ENCODE measurements at places on chromosomes 2 and 18.

DNA sequence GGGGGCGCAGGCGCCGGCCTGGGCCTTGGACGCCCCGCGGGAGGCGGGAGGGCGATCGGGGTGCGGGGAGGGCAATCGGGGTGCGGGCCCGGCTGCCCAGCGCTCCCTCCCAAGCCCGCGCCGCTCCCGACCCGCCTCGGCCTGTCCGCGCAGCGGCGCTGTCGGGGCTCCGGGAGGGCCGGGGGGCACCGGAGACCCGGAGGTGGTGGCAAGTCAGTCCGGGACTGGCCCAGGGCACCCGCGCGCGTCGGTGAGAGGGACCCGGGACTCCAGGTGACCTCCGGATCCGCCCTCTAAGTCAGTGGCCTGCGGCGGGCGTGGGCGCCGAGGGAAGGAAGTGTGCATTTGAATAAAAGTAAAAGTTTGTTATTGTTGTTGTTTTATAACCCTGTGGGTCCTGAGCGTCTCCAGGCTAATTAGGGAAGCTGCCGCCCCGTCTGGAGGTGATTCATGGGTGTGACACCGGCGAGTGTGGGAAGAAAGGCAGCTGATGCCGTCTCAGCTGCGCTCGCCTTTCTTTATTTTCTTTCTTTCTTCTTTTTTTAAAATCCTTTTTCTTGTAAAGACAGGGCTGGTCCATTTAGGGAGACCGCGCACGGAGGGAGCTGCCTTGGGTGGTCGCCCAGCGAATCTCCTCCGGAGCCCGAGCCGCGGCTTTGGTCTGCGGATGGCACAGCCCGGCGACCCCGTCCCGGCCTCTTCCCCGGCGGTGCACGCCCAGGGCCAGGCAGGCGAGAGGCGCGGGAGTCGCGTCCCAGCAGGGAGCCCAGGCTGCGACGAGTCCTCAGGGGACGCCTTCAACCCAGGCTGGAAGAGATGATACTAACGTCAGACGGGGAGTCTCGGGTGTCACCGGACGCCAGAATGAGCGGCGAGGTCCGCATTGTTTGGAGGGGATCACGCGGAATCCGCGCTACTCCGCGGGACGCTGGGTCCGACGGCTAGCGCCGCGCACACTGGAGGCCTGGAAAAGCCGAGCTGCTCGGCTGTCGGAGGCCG is 627 bp upstream of the CRACDL start:
- DNase-seq: no peak

GRCh38 chr18:31658670-31659575 is 25.5 kb downstream of the B4GALT6 start:
- DNase-seq: peak; percentile 74

DNA sequence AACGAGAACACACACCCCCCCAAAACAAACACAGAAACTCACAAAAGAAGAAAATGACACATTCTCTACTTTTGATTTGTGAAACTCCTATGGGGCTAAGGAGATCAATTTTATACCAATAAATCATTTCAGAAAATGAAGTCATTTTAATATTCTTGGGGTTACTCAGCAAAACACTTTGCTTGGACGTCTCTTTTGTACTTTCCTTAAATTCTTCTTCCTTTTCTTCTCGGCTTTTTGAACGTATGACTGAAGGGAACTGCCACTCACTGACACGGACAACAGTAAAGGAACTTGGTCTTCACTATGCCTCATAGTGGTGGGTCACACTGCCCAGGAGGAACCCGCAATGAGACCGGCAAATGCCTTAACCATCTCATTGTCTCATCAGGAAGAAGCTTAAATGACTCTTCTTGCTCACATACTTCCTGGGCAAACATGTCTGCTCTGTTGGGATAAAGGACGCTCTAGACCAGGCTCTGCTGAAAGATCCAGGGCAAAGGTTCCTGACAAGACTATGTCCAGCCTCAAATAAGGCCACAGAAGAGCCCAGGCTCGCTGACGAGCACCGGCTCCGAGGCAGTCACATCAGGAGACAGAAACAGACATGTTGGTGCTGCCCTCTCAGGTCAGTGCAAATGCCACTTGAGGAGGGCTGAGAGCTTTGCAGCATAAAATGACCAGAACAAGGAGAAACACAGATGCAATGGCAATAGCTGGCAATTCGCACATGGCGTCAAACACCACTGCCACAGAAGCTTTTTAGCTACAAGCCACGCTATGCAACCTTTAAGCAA is 205.5 kb downstream of the TGIF1 start:
- no peak for DNase-seq

DNA sequence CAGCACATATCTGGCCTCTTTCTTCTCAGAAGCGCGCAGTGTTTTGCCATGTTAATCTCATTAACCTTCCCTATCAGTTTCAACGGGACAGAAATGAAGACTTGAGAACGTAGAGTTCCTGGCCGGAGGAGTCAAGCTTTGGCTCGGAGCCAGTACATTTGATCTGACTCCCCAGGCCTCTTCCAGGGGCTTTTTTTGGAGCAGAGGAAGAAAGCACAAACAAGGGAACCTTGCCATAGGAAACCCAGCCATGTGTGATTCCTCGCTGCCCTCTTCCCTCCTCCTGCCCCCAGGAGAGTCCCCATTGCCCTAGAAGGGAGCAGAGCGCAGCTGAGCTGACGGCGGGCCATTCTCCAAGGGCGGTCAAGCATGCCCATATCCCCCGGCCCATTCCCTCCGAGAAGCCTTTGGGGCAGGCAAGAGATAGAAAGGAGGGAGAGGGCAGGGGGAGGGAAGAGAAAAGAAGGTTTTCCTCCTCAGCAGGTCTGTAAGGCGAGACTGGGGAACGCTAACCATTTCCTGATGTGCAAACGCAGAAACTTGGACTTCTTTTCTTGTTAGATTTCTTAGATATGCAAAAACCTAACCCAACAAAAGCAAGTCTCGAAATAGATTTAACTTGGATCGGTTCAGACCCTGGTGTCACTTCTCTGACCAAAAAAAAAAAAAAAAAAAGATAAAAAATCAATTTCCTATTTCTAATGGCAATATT is 63.7 kb upstream of the POU3F3 start:
- DNase-seq: no peak

- DNase-seq: no peak
Observed at GRCh38 chr2:28702878-28703277, 48.8 kb upstream of the PPP1CB start.

DNA sequence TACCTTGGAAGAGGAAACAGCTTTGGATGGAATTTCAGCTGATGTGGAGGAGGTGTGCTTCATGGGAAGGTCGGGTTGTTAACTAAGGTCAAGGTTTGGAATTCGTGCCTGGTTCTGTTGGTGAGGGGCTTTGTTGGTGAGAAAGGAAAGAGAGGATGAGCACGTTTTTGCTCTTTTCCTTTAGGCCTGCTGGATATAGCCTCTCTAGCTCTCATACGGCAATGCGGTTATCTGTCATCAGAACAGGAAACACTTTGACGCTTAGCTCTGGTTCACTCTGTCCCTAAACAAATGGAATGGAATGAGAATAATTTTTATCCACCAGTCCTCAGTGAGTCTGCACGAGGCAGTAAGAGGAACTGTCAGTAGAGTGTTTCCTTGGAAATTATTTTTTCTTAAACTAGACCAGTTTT is 169.7 kb upstream of the NOSTRIN start:
- no peak for DNase-seq

- peak; percentile 83 for DNase-seq
Observed at GRCh38 chr2:171432969-171433762, 624 bp downstream of the METTL8 start.

DNA sequence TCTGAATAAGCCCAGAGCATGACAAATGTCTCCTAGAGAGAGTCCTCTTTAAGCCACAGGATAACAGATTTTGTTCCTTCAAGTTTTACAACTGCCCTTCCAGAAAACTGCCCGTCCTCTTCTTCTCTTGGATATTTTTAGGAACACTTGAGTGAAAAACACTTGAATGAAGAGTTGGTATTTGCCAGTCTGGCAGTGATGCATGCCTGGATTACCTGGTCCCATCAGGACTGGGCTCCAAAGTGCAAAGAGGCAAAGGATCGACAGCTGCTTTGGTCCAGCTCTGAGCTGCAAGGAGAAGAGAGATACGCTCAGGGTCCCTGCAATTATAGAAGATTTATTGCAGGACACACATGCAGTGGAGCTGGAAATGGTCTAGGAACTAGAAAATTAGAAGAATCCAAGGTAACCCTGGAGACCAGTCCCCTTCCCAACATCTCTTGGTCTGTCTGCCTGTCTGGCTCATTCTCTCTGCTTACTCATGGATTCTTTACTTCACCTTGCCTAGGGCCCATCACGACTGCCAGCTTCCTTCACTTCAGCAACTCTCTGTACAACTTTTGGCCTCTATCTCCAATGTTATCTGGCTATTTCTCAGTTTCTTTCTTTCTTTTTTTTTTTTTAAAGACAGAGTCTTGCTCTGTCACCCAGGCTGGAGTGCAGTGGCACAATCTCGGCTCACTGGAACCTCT is 112.1 kb upstream of the SIX2 start:
- no peak for DNase-seq

Data from NCI-H526 treated with DMSO at 0.1 percent for 48 hours (cell line).